ENCODE measurements at places on chromosomes 1 and 21. TPM values are rescaled to one million over a fixed set of nuclear protein-coding genes. Genes with fewer than 3 reads are reported as not detected.

Gene S100A16
- total RNA-seq = 155 TPM

Gene KAZN
- total RNA-seq = 3.8 TPM

Gene KCNJ6
- not detected for total RNA-seq

Gene CCDC185
- not detected for total RNA-seq

Gene IL19
- not detected for total RNA-seq

Gene KIF26B
- 1.3 TPM for total RNA-seq

Gene GPR161
- 31.5 TPM for total RNA-seq

Gene GRHL3
- total RNA-seq = not detected

Gene CD101
- total RNA-seq = 0.60 TPM

Gene NR1I3
- total RNA-seq = not detected

Gene FCGR1A
- not detected for total RNA-seq

Gene SPRR2G
- not detected for total RNA-seq

Gene SLC41A1
- 8.4 TPM for total RNA-seq

Gene CROCC
- total RNA-seq = 16.5 TPM

Gene PGLYRP3
- not detected for total RNA-seq

Gene RXRG
- total RNA-seq = not detected

Gene DMBX1
- total RNA-seq = not detected

Gene ARPC5
- 176 TPM for total RNA-seq

Gene ARHGAP30
- total RNA-seq = 0.09 TPM

Gene VAV3
- not detected for total RNA-seq

Gene SPRR1A
- total RNA-seq = not detected

Gene XPR1
- total RNA-seq = 18.9 TPM

Gene SH2D1B
- total RNA-seq = not detected

Measured in bronchial smooth muscle cell (primary cell).